NCI-H187 treated with DMSO at 0.1 percent for 48 hours (cell line): ENCODE measurements at places on chromosomes 3 and 15.

DNA sequence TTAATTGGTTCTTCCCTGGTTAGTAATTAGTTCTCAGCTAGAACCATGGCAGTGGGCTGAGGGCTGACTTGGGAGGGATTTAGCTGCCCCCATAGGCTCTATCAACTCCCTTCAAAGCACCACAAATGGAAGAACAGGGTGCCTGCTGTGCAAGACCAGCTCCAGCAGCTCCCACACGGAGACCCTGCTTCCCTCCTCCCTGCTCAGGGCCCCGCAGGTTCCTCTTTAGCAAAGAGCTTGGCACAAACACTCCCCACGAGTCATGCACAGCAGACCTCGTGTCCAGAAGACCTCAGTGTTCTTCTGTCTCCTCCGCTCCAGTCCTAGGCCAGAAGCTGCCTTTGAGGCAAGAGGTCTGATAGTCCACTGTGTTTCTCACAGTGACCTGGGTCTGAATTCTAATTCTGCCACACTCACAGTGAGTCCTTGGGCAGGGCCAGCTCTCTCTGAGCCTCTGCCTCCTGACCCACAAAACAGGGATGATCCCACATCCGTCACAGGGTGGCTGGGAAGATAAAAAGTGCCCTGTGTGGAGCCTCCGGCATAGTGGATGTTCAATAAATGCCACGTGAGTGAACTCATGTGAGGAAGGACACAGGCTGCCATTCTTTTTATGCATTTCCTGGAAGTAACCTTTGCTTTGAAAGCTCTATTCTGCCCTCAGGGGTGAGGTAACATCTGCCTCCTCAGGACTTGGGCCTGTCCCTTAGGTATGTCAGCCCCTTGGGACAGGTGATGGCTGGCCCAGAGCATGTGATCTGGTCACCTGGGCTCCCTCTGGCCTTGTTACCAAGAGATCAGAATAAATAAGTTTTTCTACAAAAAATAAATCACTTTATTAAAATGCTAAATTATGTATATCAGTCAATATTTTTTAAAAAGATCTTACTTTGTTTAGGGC lies 7.6 kb downstream of the RAB6B start:
- DNase-seq, result no peak

DNA sequence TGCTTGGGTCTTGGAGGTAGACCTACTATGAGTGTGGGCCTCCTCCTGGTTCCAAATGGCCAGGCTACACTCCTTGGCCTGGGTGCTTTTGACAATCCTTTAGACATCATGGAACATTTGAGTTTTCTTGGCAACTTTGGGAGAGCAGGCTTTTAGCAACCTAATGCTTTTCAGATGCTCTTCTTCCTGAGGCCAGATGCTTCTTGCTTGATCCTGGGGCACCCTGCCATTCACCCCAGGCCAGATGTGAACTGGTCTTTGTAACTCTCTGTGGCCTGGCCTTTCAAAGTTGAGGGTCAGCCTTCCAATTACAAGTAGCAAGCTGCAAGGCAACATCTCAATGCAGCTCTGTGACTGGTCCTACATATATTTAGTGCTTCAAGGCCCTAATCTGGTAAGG lies 40.5 kb downstream of the RTP1 start:
- DNase-seq, result no peak

DNA sequence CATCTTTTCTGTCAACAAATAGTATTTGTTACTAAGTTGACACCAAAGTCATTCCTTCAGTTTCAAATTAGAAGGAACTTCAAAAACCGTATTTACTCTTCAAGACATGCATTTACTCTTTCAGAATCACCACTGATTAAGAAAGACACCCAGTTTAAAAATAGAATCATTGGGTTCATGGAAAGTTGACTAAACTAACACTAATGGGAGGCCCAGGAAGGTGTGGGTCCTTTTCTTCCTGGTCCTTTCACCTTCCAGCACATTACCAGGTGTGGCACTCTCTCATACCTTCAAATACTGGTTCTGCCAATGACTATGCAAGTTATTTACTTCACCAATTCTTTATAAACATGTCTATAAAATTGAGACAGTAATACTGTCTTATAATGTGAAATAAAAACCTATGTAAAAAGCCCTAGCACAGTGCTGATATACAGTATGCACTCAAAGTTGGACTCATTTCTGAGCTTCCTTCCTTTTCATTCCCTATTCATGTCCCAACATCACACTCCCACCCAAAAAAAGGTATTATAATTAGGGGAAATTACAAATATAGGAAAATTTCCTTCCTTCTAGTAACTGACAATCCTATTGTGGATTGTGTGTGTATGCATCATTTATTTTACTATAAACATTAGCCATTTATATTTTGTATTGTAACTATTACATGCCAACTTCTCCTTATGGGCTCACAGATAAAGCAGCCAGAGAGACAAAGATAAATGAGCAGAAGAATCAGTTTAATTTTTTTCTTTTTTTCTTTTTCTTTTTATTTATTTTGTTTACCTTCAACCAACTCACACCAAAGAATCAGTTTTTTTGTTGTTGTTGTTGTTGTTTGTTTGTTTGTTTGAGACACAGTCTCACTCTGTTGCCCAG lies 48.9 kb downstream of the LRRFIP2 start:
- DNase-seq, result no peak

GRCh38 chr15:44666210-44667038 lies 3.0 kb upstream of the SPG11 start:
- no peak for DNase-seq

DNA sequence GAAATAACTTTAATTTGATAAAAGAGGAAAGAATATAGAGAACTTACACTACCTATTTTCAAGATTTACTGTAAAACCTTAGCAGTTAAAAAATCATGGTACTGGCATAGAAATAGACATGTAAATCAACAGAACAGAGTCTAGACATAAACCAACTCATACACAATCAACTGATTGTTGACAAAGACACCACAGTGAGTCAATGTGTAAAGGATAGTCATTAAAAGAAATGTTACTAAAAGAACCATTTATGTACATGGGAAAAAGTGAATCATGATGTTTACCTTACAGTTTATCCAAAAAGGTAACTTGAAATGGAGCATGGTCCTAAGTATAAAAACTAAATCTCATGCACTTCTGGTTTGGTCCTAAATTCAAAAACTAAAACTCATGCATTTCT lies 847.4 kb downstream of the IGSF11 start:
- no peak for DNase-seq

DNA sequence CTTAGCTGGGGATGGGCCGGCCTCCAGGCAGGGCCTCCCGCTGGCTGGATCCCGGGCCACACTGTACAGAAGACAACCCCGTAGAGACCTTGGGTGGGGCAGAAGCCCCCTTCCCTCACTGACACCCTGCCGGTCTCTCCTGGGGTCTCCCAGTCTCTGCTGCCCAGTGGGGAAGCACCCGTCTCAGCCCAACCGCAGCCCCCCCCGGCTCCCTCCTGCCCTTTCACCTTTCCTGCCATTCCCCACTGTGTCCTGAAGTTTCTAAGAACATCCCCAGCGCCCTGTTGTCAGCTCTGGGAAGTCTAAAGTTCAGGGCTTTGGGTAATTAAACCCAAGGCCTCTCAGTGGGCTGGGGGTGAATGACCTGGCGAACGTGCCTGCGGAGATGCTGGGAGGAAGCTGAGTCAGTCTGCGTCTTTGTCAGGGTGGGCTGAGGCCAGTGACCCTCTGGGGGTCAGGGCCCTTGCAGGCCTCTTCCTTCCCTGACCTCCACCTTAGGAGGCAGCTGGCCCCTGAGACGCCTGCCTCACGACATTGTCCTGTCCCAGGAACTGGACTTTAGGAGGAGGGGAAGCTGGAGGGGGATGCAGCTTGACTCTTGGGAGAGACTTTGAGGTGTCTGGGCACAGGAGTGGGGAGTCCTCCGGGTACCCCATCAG lies 1.4 kb upstream of the SLC51A start:
- no peak for DNase-seq

GRCh38 chr3:17972959-17973906 lies 230.8 kb upstream of the TBC1D5 start:
- DNase-seq, result no peak

GRCh38 chr3:150599611-150600297 lies 3.4 kb upstream of the SELENOT start:
- no peak for DNase-seq

DNA sequence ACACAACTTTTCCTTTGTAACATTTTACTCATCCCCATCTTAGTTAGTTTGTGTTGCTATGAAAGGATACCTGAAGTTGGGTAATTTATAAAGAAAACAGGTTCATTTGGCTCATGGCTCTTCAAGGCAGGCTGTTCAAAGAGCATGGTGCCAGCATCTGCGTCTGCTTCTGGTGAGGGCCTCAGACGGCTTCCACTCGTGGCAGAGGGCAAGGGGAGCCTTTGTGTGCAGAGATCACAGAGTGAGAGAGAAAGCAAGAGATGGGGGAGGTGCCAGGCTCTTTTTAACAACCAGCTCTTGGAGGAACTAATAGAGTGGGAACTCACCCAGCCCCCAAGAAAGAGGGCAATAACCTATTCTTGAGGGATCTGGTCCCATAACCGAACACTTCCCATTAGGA lies 23.1 kb downstream of the PLA2G4F start:
- DNase-seq, result no peak

DNA sequence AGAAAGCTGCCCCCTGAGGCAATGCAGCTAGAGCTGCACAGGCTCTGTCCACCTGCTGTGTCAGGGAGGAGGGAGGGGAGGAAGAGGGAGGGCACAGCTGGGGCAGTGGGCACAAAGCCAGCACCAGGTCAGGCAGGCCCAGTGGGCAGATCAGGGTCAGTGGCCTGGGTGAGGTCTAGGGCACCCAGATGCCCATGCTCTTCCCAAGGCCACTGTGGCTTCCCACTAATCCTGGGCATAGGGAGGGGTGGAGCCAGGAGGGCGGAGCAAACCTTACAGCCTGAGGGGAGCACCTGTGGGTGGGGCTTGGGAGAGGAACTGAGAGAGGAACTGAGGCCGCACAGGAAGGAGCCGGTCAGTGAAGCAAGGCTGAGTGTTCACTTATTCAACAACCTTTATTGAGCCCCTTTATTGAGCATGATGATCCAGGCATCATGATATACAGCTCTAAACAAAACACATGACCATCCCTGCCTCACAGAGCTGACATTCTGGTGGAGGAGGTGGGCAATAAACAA lies 55.0 kb downstream of the RHCG start:
- DNase-seq, result no peak

DNA sequence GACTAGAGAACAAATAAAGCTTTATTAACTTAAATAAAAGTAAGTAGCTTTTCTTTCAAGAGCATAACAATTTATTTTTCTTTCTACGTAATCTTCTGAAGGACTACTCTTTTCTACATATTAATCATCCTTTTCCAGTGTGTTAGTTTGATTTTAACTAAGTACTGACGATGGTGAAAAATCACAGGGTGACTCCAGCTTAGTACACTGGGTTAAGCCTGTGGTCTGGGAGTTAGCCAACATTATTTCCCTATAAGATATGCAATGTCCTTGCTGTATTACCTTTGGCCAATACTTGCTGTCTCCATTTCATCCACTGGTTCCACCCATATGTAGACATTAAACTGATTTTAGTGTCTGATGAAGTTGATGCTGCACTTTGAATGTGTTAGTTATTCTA lies 508.6 kb upstream of the SUCLG2 start:
- DNase-seq, result peak; percentile 52

- DNase-seq, result no peak
Observed at GRCh38 chr3:83092521-83093221, 1331.2 kb upstream of the GBE1 start.

DNA sequence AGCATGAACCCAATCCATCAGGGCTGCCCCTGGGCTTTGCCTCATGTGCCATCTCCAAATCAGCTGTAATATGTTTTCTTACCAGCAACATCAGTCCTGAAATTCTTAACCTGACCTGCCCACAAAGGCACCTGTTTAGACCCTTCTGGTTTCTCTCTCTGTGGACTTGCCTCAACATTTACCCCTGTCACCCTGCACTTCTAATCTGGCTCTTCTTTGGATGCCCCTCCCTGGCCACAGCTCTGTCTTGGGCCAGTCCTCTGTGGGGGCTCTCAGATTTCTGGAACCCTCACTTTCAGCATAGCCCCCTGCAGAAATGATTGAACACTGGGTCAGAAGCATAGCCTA lies 168.7 kb upstream of the STAC start:
- no peak for DNase-seq

DNA sequence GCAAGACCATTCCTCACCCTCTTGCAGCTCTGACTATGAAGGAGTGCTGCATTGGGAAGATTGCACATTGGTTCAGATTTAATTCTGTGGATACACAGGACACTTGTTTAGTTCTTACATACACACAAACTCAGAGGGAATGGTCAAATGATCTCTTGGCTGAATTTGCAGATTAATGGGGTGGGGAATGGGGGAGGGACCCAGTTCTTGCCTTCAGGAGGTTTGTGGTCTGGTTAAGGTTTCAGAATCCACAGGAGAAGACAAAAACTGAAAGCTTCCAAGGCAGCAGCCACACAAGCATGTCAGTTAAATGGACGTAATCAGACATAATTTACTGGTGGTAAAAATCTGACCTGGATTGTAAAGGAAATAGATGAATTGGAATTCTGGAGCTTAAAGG lies 257.1 kb upstream of the ROPN1 start:
- DNase-seq, result no peak
